ENCODE measurements at places on chromosomes 13 and 19.
A peak's percentile ranks its signal among the peaks of the same experiment; 100 is the strongest.

DNA sequence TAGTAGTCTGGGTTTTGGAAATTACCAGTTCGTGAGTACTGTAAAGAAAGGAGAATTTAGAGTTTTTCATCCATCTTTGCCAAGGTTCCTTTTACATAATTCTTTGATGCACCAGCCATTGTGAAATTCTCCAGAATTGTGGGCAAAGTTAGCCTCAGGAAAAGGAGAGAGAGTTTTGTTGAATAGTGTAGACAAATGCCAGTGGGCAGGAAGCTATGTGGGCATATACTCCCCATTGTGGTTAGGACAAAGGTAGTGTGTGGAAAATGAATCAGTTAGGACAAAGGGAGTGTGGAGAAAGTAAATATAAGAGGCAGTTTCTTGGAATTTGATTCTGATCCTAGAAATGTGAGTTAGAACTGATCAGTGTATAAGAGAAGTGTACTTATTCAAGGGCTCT is 67.9 kb downstream of the PCCA start:
- no peak for DNase-seq

- peak; percentile 37 for DNase-seq
Measured at GRCh38 chr19:51259348-51260245, 8.7 kb downstream of the SIGLECL1 start.

GRCh38 chr13:50152655-50153309 is 137.5 kb downstream of the KCNRG start:
- no peak for DNase-seq

DNA sequence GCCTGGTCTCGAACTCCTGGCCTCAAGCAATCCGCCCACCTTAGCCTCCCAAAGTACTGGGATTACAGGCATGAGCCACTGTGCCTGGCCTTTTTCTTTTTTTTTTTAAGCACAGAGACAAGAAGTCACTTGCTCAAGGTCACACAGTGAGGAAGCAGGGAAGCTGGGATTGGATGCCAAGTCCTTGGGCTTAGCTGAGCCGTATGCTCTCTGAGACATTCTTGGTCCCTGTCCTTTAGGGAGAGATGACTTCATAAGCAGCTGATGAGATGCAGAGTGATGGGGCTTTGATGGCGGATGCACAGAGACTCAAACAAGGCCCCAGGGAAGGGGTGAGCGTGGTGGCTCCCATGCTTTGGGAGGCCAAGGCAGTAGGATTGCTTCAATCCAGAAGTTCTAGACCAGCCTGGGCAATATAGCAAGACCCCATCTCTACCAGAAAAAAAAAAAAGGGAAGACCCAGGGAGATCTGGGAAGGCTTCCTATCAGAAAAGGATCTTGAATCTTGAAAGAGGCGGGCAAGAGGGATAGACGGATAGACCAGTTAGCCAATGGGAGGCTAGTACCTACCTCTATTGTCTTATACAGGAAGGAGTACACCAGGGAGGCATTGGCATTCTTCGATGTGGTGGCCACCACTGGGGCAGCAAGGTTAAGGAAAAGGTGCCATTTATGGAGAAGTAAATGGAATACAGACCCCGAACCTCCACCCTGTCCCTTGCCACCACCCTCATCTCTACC is 3.9 kb downstream of the AP1M2 start:
- no peak for DNase-seq

- DNase-seq, result no peak
Measured at GRCh38 chr13:33262062-33262487, 23.5 kb downstream of the STARD13 start.

DNA sequence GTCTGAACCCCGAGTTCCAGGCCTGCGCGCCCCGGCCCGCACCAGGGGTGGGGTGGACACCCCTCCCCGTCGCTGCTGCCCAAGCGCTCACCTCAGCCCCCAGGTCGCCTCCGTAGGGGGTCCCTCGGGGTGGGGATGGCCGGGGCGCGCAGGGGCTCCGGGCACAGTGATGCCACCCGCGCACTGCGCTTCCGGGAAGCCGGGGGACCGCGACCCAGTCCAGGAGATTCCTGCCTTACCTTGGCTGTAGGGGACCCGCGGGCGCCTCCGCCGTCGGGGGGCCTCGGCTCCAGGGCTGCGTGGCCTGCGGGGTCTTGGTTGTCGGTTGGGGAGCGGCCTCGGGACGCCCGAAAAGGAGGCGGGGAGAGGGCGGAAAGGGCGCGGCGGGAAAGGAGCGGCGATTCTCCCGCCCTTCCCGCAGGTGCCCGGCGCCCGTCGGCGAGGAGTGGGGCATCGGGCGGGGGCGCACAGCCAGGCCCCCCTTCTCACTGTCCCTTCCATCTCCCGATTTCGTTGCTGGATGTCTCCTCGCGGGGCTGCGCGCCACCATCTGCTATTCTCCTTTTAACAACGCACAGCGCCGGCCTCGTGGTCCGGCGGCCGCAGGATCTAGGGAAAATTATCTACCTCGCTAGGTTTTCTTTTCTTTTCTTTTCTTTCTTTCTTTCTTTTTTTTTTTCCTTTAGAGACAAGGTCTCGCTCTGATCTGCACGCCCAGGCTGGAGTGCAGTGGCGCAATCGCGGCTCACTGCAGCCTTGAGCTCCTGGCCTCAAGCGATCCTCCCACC is at the start of gene KEAP1:
Gene KEAP1 (minus strand): TSS at position 355 of the 788 bp plus-strand sequence. CDS start 3,323 bp downstream, outside the sequence.
- DNase-seq, result peak; percentile 55

GRCh38 chr19:19040417-19040816 is 7.0 kb downstream of the ARMC6 start:
- no peak for DNase-seq

DNA sequence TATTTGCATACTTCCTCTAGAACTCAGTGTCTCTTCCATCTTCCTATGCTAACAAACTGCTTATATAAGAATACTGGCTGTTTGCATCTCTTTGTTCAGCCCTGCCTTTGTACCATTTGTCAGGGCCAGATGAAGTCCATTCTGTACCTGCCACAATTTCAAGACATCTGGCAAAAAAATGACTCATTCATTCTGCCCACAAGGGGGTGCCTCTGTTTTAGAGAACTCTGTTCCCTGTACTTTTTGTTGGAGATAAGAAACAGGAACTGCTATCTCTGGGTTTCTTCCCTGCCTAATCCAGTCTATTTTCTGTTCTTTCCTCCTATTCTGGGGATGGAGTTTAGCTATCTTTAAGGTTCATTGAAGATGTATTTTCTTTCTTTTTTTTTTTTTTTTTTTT is 23.0 kb downstream of the ZNF568 start:
- no peak for DNase-seq

- no peak for DNase-seq
Measured at GRCh38 chr19:16233836-16234551, 36.3 kb downstream of the AP1M1 start.

DNA sequence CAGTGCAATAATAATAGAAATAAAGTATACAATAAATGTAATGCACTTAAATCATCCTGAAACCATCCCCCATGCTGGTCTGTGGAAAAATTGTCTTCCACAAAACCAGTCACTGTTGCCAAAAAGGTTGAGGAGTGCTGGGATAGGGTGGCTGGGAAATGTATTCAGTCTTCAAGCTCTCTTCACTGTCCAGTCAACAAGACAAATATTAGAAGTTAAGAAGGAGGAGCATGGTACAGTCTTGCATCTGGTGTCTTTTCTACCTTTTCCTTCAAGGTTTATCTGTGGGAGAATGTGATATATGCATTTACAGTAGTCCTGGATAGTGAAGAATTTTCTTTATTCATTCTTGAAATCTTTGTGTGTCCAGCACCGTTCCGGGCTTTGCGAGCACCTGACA is 203.4 kb downstream of the GPC5 start:
- DNase-seq, result no peak

GRCh38 chr13:46170687-46171086 is 11.3 kb downstream of the LCP1 start:
- DNase-seq, result no peak

DNA sequence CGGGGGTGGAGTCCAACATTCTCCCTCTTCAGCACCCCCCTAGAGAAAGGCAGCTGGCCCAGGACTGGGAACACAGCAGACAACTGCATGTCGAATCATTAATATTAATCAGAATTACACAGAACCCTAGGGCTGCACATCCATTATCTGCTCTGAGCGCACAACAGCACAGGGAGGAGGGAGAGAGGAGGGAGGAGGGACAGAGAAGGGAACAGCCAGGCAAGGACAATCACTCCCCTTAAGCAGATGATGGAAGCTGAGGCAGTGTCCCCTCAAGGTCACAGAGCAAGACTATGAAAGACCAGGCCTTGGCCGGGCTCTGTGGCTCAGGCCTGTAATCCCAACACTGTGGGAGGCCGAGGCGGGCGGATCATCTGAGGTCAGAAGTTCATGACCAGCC is 25.7 kb downstream of the TLE6 start:
- no peak for DNase-seq

GRCh38 chr19:29302002-29302928 is 89.3 kb upstream of the UQCRFS1 start:
- no peak for DNase-seq

- DNase-seq, result no peak
Measured at GRCh38 chr19:47226426-47227351, 4.3 kb downstream of the BBC3 start.

GRCh38 chr13:48249018-48249417 is 16.0 kb downstream of the ITM2B start:
- no peak for DNase-seq

DNA sequence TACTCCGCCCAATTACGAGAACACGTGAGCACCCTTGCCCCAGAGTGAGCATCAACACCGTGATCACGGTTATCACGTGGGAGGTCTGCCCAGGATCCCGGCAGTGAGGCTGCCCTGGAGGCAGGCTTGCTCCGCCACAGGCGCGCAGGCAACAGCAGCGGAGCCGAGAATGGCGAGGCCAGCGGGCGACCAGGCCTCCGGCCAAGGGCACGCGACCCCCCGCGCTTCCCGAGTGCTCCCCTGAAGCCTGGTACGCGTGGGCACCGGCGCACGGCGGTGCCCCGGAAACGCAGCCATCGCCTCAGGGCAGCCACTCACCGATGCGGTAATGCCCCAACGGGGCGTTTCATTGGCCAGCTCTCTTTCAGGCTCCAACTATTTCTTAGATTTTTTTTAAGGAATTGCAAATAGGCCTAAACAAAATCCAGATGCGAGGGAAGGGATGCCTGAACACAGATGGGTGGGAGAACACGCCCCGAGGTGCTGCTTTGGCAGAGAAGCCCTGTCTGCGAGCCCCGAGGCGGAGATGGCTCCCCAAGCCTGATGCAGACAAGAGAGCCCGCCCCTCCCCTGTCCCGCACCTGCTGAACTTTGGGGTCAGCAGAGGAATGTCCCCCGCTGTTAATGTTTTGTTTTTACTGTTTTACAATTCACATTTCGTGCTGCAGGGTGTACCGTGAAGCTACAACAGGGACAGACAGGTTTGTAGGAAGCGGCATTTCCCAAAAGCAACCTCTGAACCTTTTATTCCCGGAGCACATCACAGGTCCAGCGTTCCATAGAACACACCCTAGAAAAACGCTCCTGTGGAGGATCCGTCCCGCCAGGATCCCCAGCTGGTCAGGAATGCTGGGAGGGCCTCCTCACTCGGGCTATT is 132.7 kb downstream of the ZDHHC20 start:
- DNase-seq, result peak; percentile 46

GRCh38 chr13:79998381-79998880 is 342.5 kb downstream of the SPRY2 start:
- no peak for DNase-seq

DNA sequence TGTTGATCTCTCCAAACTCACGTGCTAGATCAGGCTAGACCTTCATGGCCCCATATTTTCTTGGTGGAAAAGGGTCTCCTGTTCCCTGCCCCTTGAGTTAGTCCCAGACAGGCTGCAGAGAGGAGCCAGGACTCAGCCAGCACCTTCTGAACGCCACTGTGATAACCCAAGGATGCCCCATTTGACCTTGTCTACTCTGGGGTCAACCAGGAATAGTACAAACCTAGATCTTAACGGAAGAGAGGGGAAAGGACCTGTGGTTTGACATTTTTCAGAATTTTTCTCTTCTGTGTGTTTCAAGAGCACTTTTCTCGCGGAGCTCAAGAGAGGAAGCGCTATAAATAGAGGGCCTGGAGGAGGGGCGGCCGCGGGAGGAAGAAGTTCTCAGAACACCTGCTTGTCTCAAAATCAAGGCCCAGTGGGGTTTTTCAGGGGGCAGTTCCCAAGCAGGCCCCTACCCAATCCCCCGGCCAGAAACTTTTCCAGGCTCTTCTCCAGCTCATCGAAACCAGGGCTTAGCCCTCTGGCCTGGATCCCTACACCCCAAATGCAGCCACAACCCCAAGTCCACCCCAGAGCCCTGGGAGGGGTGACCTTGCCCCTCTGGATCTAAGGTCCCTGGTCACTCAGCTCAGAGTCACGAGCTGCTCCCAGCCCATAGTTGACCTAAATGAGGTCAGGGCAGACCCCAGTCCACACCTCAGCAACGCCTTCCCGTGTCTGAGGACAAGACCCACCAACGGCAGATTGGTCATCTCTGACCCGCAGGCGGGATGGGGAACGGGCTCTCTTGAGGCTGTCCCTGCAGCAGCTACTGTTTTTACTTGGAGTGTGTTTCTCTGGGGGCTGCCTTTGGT is 75.6 kb upstream of the TM9SF2 start:
- no peak for DNase-seq

Data from nephron progenitor cell (in vitro differentiated cells).